ENCODE measurements at places on chromosomes 12 and 14. TPM values are rescaled to one million over a fixed set of nuclear protein-coding genes. Genes with fewer than 3 reads are reported as not detected.

Gene SLC6A13
- total RNA-seq = 1.1 TPM

Gene DBX2
- total RNA-seq = 0.21 TPM

Gene CIROP
- total RNA-seq = not detected

Gene SMCO2
- not detected for total RNA-seq

Gene MAP1LC3B2
- not detected for total RNA-seq

Gene PZP
- total RNA-seq = not detected

Gene DNM1L
- 84.6 TPM for total RNA-seq

Gene TAS2R30
- total RNA-seq = 16.9 TPM

Gene COQ10A
- total RNA-seq = 49.6 TPM

Gene ARHGEF25
- 18.6 TPM for total RNA-seq

Gene WNT5B
- total RNA-seq = 16.1 TPM

Gene PTPRO
- 1.2 TPM for total RNA-seq

Gene DCD
- total RNA-seq = not detected

Gene RNU4-1
- total RNA-seq = under 0.01 TPM

Gene EXOC3L4
- 6.3 TPM for total RNA-seq

Gene RAD9B
- total RNA-seq = 5.3 TPM

Gene TEX52
- total RNA-seq = not detected

Gene PLD4
- 7.7 TPM for total RNA-seq

Gene RFLNA
- 5.8 TPM for total RNA-seq

Gene RASSF9
- 4.3 TPM for total RNA-seq

Gene GDF3
- not detected for total RNA-seq

Gene USP5
- total RNA-seq = 67.0 TPM

Gene DPY19L2
- total RNA-seq = 19.1 TPM

Gene KRT85
- not detected for total RNA-seq

Gene ARHGAP9
- 2.5 TPM for total RNA-seq

Gene ACOT2
- total RNA-seq = 45.7 TPM

Gene SPTSSA
- total RNA-seq = 25.6 TPM

Gene SDR9C7
- total RNA-seq = 0.51 TPM

Gene MARK3
- total RNA-seq = 77.9 TPM

Gene ASIC1
- 4.1 TPM for total RNA-seq

Gene LRRC74A
- not detected for total RNA-seq

Gene MGP
- 97.7 TPM for total RNA-seq

Gene STRAP
- total RNA-seq = 60.3 TPM

Gene CCDC85C
- 8.4 TPM for total RNA-seq

Gene KLHL33
- 1.9 TPM for total RNA-seq

Measured in tongue (tissue), 3 donors.